ENCODE measurements at places on chromosomes 7 and 10.

GRCh38 chr10:26689399-26689798 lies 8.1 kb upstream of the PDSS1 start:
- DNase-seq, result no peak

DNA sequence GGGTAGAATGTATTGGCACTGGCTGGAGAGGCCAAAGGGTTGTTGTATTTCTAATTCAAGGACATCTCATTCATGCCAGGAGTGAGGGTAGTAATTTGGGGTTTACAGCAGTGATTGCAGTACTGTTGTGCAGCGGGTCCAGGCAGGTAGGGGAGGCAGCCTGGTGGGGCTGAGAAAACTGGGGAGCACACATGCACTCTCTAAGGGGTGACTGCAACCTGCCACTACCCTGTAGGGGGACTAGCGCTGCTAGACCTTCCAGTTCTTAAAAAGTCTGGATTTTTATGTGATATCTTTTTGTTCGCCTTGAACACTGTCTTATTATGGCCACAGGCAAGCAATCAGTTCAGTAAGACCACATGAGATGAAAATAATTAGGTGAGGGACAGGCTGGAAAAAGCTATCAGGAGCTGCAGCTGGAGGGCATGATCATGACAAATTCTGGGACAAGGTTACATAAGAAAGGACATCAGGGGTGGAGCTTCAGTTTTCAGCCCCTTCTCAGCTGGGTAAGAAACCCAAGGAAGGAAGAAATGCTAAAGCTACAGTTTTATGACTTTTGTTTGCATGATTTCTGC lies 149.0 kb downstream of the ARHGAP21 start:
- DNase-seq, result no peak

GRCh38 chr10:4174197-4174596 lies 389.2 kb upstream of the KLF6 start:
- DNase-seq, result peak; percentile 49

GRCh38 chr7:77696643-77697534 lies 630 bp downstream of the RSBN1L start:
- DNase-seq, result peak; percentile 88

DNA sequence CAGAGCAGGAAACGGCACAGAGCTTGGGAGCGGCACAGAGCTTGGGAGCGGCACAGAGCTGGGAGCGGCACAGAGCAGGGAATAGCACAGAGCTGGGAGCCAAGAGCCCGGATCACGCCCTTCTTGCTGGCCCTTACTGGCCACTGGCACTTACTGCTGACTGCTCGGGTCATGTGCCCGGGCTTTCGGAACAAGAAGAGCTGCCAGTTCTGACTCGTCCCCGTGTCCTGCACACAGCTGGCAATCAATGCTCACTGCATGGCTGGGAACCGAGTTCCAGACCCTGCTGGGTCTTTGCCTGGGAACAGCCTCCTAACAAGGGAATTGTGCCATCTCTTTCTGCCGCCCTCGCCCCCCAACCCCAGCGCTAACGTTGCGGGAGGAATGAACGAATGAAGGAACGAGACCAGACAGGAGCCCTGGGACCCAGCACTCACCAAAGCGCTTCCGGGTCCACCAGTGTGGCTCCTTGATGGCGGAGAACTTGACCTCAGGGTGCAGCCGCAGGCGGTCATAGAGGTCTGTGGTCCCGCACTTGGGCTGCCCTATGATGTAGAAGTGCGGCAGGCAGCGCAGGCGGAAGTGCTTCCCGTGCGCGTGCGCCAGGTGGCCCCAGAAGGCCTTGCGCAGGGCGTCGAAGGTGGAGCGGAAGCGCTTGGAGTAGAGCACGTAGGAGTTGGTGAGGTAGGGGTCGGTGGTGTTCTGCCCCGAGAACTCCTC lies 49.1 kb downstream of the CHST15 start:
- no peak for DNase-seq

- no peak for DNase-seq
Observed at GRCh38 chr7:148697256-148698006, 1.3 kb upstream of the CUL1 start.

- no peak for DNase-seq
Observed at GRCh38 chr10:16944402-16944801, 127.2 kb upstream of the RSU1 start.

- no peak for DNase-seq
Observed at GRCh38 chr10:50582766-50583762, 40.7 kb downstream of the SGMS1 start.

- DNase-seq, result no peak
Observed at GRCh38 chr10:73414230-73414945, 530 bp upstream of the ANXA7 start.

- no peak for DNase-seq
Observed at GRCh38 chr7:47192978-47193377, 388.9 kb downstream of the TNS3 start.

DNA sequence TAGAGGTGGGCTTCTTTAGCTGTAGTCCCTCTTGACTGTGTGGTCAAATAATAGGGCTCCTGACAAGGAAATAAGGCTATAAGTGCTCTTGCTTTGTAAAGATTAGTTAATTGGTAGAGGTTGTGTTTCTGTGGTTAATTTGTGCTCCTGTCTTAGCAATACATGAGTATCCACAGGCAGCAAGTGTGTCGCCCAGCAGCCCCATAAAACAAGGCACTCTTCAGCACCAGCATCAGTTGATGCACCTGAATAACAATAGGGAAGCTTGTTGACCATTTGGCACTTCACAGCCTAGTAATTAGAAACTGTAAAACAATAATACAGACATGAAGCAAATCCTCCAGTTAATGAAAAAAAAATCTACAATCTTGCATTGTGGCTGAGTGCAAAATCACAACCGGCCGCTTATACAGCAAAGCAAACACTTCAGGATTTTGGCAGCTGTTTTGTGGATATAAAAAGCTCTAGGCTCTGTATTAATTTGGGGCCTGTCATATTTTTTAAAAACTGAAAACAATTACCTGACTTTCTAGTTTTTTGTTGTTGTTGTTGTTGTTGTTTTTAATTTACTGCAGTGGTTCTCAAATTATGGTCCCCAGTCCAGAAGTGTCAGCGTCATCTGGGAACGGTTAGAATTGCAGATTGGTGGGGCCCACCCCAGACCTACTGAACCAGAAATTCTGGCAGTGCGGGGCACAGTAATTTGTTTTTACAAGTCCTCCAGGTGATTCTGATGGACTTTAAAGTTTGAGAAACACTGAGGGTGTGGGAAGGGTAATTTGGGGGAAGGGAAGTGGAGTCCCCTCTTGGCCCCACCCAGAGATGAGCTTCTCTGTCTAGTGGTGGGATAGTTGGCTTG lies 56.8 kb downstream of the AUTS2 start:
- DNase-seq, result no peak

- no peak for DNase-seq
Observed at GRCh38 chr7:1940402-1940786, 270.3 kb downstream of the ELFN1 start.

DNA sequence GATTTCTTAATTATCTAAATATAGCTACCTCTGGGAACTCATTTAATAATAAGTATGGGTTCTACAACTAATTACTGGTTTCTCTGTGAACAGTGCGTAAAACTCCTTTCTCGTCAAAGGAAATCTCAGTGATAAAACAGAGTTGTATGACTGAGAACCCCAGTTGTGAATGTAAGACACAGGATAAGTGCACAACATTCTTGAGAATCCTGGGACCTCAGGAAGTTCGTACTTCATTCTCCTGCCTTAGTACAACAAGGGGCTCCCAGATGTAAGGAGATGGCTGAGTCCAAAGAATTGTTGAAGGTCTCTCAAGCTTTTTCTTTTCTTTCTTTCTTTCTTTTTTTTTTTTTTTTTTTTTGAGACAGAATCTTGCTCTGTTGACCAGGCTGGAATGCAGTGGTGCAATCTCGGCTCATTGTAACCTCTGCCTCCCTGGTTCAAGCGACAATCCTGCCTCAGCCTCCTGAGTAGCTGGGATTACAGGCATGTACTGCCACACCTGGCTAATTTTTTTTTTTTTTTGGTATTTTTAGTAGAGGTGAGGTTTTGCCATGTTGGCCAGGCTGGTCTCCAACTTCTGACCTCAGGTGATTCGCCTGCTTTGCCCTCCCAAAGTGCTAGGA lies 12.5 kb downstream of the DENND10 start:
- no peak for DNase-seq

- DNase-seq, result no peak
Observed at GRCh38 chr10:5711642-5712041, 27.0 kb downstream of the TASOR2 start.

- DNase-seq, result peak; percentile 15
Observed at GRCh38 chr10:77587416-77587790, 50.2 kb downstream of the KCNMA1 start.

- peak; percentile 59 for DNase-seq
Observed at GRCh38 chr10:86261941-86262687, 104.5 kb downstream of the GRID1 start.

DNA sequence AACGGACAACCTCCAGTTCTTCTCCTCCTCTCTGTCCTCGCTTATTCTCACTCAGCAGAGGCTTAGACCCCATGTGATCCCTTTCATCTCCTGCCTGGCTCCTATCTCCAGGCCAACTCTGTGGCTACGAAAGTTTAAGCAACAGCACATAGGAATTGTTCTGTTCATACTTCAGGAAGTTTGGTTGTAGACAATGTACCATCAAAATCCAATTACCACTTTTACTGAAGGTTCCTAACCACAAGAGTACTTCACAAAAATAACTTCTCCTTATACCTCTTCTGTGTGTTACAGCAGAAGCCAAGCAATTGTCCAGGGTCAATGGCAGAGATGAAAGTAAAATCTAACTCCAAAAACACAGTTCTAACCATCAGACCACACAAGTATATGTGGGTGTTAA lies 80.0 kb downstream of the SLC25A13 start:
- no peak for DNase-seq

DNA sequence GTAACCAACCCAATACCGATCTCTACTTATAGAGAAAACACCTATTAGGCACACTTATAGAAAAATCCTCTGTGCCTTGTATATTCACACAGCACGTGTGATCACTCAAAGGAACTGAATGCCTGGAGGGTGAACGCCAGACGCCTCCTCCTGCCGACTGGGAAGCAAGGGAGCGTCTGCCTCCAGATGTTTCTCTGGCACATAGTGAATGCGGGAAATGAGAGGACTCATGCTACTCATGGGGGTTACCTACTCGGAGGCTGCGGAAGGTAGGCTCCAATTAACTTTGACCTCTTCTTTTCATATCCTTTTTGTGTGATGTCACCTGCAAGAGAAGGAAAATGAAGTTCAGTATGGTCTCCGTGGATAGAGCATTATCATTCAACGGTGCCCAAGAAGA lies 203.3 kb downstream of the DIP2C start:
- no peak for DNase-seq

DNA sequence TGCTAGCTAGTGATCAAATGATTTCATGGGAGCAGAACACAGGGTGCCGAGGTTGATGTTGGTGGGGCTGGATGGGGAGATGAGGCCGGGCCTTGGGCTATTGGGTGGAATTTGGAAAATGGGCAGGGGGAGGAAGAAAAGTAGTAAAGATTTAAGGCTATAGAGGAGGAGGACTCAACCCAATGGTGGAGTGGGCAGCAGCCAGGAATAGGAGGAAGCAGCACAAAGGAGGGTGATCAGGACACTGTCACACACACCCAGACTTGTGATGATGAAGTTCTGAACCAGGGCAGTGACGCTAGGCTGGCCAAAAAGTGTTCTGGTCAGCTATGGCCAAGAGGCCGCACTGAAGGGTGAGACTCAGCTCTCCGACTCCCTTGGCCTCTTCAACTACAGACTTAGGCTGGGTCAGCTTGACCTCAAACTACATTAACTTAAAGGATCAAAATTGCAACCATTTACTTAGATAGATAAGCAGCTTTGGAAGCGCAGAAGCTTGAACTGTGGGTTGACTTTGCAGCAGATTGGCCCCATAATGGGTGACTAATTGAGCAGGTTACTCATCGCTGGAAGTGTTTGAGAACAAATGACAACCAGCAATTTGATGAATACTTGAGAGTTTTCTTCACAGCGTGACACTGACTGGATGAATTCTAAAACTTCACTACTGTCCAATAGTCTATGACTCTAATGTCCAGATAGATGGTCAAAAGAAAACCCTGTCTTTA lies 29.4 kb upstream of the GPR26 start:
- no peak for DNase-seq

- DNase-seq, result no peak
Observed at GRCh38 chr10:114306116-114306973, 67.3 kb downstream of the VWA2 start.

GRCh38 chr7:159125955-159126270 lies 18.8 kb downstream of the VIPR2 start:
- no peak for DNase-seq

GRCh38 chr7:105982388-105982787 lies 19.3 kb downstream of the CDHR3 start:
- no peak for DNase-seq

GRCh38 chr7:47374538-47374937 lies 207.4 kb downstream of the TNS3 start:
- DNase-seq, result no peak

DNA sequence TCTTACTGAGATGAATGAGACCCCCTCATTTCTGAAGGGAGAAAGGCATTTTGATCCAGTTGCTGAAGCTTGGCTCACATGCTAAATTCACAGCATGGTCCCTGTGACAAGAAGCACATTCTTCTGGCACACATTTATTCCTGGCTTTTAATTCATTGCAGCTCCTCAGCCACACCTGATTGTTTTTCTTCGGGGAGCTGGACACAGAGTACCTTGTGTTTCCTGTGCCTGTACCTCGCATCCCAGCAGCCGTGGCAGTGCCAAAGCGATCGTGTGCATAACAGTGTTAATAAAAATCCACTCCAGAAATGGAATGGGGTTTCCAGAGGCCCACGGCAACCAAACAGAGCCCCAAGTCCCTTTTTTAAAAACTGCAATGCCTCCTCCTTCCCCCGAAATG lies 615.3 kb upstream of the MGMT start:
- DNase-seq, result no peak

DNA sequence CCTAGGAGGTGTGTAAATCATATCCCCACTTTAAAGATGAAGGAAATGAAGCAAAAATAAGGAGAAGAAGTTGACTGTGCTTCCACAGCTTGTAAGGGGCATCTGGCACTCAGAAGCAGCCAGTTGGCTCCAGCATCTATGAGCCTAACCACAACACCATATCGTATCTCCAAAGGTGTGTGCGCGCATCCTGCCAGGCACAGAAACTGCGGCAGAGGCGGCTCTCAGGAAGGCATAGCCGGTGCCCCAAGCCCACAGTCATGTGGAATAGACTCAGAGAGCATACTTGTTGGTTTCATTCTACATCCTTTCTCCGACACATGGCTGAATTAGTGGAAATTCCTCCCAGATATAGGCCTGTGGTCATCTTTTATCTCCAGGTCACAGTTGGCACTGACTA lies 423.9 kb downstream of the CALN1 start:
- DNase-seq, result no peak

- DNase-seq, result no peak
Observed at GRCh38 chr7:25494896-25495295, 266.6 kb upstream of the NPVF start.

DNA sequence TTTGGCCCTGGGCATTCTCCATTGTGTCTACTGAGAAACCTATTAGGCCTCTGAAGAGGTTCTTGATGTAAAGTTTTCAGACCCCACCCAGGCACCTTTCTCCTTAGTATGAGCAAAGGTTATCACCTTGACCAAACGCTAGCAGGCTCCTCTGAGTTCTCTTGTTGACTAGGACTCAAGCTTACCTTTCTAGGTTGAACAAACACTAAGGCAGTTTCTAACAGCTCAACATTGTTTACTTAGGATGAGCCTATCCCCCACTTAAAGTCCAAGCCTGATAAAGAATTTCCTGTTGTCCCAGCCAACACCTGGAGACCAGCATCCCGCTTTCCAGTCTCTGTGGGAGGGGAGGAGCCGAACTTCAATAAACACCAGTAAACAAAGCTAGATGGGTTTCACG lies 26.3 kb upstream of the ITGB8 start:
- DNase-seq, result no peak

GRCh38 chr10:119113751-119114732 lies 10.1 kb downstream of the DENND10 start:
- no peak for DNase-seq

Measured in neural progenitor cell (in vitro differentiated cells).